ENCODE measurements at places on chromosomes 4 and X.

DNA sequence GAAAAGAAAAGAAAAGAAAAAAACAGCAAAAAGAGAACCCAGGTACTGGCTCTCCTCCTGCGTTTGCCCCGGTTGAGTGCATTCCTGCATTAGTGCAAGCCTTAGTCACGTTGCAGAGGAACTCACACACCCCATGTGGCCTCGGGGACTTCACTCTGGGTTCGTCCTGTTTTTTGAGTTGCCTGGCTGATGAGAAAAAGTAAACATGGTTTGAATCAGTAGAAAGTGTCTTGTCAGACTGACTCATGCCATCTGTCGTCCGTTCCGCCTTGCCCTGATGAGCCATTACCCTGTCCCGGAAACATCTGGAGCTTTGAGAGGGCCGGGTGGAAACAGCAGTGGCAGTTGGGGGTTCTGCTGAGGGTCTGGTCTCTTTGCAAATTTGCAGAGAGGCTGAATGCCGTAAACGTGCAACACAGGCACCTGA is 16.3 kb downstream of the CD99 start:
- no peak for DNase-seq

DNA sequence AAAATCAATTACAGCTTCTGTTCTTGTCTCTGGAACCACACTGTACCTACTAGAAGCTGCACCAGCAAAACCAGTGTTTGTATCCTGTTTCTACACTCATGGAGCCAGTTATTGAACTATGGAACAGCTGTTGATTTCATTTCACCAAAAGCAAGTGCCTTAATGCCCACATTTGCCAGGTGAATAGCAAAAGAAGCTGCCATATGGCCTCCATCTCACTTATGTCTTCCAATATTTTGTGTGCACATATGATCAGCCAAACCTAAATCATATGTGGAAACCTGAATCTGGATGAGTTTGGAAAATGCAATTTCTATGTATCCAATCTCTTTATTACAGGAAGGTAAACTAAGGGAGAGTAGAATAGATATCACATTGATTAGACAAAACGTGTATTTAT is 415.8 kb upstream of the GRID2 start:
- DNase-seq: no peak

DNA sequence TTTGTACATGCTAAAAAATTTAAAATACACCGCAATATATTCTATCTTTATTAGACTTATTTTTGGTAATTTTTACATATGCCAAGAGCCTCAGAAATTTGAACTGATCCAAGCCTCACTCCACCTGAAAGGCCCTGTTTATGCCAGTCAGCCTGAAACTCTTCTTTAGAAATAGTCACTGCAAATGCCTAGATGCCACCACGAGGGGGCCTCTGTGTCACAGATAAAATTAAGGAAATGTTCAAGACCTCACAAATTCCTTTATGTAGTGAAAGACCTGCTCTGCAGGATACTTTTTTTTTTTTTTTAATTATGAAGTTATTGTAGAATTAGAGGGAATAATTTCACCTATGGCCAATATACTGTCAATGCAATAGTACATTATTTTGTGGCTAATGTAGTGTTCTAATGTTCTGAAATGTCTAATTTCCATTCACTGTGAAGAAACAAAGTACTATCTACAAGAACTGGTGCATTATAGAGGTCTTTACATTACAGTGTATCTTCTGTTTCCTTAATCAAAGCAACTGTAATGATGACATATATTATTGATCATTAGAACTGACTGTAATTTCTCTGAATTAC is 69.8 kb downstream of the DTHD1 start:
- DNase-seq: peak; percentile 87

- no peak for DNase-seq
Measured at GRCh38 chr4:85477534-85477933, 2.6 kb downstream of the ARHGAP24 start.

GRCh38 chr4:147731580-147732517 is at the start of gene ARHGAP10:
Gene ARHGAP10 (plus strand): TSS chr4:147732088. CDS start chr4:147732302, 214 bp downstream.
- no peak for DNase-seq

DNA sequence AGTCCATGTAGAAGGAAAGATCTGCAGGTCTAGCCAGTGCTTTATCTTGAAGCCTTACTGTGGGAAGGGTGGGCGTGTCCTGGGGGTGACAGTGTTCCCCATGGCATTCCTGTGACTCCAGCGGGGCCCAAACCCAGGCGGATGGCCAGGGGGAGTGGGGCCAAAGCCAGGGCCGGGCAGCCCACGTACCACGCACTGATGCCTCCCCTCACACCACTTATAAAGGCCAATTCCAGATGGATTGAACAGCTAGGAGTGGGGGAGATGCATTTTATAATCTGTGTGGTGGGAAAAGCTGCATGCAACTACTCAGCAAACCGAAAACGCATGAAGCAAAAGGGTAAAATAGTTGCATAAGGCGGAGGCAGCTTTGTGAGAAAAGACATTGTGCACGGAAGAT is 36.4 kb downstream of the NELFA start:
- DNase-seq: no peak

- DNase-seq: no peak
Measured at GRCh38 chr4:70688795-70689231, 481 bp downstream of the UTP3 start.

DNA sequence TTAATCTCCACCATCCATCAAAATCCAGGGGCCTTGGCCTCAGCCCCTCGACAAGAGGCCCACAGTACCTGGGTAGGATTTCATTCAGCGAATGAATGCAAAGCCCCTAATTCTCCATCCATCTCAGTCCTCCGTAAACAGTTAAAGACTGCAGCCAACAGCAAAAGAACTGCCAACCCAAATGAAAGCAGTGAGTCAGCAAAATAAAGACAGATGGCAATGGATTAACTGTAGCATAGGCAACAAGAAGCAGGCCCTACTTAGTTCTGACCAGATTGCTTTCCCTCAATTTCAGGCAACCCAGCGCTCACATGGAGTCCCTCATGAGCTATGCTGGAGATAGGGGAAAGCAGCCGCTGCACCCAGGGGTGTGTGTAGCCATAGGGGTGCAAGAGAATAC is 21.4 kb downstream of the PLAC1 start:
- DNase-seq: no peak

- DNase-seq: no peak
Measured at GRCh38 chrX:22800360-22800759, 199.4 kb upstream of the DDX53 start.

DNA sequence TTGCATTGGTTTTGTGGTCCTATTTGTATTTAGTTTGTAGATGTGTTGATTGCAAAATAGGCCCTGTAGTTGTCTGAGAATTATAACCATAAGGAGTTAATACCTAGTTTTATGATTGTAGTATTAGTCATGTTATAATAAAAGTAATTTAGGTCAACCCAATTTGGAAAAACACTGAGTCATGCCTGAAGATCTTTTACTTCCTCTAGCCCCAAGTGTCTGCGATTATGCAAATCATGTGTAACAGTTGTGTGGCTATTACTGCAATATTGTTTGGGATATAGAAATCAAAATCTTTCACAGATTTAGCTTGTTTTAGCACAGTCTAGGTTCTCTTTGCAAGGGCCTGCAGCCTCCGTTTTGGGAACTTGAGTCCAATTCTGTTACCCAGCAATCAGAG is 12.6 kb downstream of the SRD5A3 start:
- no peak for DNase-seq

DNA sequence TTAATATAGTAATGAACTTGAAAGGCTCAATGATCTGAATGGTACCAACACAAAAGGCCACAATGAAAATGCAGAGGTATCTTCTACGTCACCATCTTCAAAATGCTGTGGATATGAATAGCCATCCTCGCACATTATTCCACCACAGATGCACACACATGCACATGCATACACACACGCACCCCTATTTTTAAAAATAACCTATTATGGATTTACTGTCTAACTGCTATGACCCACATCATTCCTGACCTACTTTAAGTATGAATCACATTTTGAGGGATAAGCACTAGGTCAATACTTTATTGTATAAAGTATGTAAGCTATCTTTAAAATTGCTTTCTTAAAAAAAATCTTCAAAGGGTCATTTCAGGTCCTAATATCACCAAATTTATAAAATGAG is 24.4 kb upstream of the CORIN start:
- no peak for DNase-seq

DNA sequence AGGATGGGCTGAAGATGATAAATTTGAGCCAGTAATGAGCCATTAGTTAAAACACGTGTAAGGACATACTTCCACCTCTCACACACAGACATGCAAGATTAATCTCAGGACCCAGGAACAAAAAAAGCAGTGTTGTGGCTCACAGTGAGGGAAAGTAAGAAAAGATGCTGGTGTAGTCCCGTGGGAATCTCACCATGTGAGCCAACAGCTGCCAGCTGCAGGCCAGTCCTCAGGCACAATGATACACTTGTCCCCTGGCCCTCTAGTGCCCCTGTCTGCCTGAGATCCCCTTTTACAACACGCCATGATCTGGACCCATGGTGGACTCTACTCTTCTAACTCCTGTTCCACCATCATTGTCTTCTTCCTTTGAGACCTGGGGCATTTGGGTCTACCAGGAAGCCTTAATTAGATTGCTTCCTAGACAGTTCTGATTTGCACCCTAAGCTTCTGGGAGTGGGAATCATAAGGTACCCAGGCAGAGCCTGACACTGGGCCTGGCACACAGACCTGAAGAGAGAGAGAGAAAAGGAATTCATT is 194.7 kb downstream of the STIM2 start:
- DNase-seq: no peak

DNA sequence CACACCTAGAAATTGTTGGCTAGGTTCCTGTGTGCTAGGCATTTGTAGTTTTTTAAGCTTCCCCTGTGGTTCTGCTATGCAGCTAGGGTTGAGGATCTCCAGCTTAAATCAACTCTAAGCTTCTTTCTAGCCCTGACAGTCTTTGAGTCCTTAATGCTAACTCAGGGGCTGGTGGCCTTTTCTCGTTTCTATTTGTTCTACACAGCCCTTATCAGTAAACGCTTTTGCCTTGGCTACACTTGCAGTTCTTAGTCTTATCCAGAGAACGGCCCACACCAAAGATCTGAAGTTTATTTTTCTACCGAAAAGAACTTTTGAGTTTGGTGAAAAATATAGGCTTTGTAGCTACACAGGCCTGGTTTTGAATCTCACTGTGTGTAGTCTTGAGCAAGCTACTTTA is 212.0 kb downstream of the DHX15 start:
- no peak for DNase-seq

DNA sequence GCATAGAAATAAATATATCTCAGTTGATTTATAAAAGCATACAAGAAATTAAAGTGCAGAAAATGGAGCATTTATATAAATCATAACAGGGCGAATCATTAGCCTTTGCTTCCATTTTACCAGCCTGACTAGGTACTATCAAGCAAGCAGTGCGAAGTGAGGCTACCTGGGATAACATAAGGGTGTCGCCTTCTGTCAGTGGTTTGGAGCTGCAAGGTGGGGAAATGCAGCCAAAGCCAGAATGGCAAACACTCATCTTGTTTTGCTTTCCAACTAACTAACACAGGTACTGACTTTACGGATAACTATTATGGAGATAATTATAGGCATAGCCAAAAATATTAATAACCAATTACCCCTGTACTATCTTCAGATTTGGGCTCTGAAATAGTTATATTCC is 1459.8 kb downstream of the RAPGEF2 start:
- no peak for DNase-seq

DNA sequence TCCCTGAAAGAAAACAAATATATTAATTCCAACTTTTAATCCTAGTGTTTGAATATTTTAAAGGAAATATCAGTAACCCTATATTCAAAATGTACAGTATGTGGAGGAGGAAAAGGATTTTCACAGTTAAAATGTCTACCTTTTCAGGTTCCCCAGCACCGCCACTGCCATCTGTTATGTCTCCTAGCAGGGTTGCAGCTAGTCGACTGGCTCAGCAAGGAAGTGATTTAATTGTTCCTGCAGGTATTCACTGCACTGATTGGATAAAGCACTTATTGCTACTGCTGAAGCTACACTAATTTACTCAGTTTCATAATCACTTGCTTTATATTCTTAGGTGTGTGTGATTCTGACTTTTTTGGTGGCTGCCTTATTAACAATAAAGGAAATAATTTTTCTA is 65.5 kb upstream of the FHDC1 start:
- no peak for DNase-seq

DNA sequence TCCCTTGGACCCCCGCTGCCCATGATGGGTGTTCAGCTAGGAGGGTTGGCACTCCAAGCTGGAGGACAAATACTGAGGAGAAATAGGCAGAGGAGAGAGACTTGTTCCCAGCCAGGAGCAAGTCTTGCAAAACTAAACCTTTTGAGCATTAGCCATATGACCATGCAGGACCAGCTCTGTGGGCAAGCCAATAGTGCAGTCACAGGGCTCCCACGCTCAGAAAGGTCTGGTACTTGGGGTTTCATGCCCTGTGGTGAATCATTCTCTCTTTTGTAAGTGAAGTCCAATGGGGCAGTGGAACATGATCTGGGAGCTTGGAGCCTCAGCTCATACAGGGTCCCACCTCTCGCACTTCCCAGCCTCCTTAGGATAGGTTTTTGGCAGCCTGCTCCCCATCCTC is 300.9 kb downstream of the BCOR start:
- DNase-seq: no peak

- DNase-seq: no peak
Measured at GRCh38 chr4:151481813-151482212, 72.8 kb downstream of the FHIP1A start.

DNA sequence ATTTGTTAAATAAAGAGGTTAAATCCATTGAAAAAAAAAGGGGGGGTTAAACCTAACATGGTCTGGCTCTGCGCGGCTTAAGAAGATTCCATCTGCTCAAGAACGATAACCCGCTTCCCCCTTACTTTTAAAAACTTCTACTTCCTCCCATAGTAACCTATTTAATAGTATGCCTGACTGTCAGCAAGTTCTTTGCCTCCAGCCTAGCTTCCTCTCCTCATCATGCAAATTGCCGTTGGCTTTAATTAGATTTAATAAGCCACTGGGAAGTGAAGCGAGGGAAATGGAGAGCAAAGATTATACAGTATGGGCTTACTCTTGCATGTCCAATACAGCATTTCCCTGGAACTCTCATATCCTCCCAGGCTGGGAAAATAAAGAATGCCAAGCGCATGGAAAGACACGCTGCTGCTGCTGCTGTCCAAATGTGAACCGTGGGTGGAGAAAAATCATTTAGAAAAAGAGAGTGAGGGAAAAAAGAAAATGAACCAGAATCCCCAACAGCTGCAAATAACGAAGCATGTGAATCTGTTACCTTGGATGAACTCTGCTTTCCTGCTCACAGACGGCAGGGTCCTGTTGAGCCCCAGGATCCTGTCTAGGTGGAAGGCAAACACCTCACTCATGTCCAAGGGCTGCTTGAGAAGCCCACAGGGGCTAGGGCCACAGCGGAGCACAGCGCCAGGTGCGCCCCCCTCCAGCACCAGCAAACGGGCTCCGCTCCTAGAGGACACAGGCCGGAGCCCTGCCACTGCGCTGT is 2.7 kb downstream of the GASK1B start:
- no peak for DNase-seq

All from midbrain (tissue), 1 donor.